Gastrocnemius medialis (tissue), 4 donors: ENCODE measurements at places on chromosomes 11 and 22.
A peak's percentile ranks its signal among the peaks of the same experiment; 100 is the strongest.

DNA sequence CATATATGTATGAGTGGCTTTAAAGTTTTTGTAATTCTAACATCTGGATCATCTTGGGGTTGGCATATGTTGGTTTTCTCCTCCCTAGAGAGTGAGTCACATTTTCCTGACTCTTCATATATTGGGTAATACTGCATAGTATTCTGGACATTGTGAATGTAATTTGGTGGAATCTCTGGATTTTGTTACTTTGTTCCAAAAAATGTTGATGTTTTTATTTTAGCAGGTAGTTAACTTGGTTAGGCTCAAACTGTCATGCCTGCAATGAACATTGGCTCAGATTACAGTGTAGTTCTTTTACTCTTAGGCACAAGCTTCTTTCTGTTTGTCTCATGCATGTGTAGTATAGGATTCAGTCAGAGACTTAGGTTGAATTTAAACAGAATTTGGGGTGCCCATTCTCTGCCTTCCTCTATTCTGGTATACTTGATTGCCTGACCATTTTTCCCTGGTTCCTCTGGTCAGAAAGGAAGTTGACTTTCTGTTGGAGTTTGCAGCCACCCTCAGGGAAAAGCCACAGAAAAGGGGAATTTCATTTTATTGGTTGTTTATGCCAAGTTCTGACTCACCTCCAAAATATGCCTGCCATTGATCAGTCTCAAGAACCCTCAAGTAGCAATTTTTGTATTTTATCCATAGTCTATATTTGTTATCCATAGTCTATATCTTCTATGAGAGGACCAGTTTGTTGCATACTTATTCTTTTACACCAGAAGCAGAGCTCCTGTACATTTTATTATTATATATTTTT lies 151.7 kb downstream of the UVRAG start:
- H3K36me3 ChIP-seq = no peaks in the 10 kb centered on the region
- H3K4me3 ChIP-seq = no peak overlapping the region
- peaks cover 15% of the 10 kb centered on the region for H3K4me1 ChIP-seq
- no peak overlapping the region for H3K27ac ChIP-seq
- H3K27me3 ChIP-seq = no peaks in the 10 kb centered on the region

DNA sequence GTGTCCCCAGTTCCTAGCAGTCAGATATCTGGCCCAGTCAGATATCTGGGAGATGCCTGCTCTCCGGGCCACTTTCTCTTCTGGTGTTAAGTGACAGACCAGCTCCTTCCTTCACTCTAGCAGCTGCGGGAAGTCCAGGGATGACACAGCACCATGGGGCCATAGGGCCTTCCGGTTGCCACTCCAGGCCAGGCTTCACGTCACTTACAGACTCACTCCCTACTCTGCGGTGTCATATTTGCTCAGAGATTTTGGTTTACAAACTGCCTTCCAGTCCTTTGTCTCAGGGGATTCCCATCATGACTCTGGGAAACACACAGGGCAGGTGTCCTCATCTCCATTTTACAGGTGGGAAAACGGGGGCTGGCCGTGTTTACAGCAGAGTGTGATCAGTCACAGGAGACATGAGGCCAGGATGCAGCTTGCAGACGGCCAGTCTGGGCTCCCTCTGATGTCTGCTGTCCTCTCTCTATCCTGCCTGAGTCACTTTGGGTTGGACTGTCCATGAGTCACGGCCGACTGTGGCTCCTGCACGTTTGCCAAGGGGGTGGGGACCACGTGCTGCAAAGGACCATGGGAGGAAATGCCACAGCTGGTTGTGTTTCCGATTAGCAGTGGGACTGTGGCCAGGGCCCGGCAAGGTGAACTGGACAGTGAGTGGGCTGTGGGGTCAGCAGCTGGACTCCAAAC lies 8.2 kb upstream of the TBC1D22A start:
- peak; percentile 96 for DNase-seq
- no peaks in the 10 kb centered on the region for H3K27me3 ChIP-seq

GRCh38 chr11:4704790-4705334 lies 278 bp downstream of the MMP26 start:
- H3K36me3 ChIP-seq = no peaks in the 10 kb centered on the region
- no peak overlapping the region for H3K4me3 ChIP-seq
- H3K27me3 ChIP-seq = no peaks in the 10 kb centered on the region
- peaks cover 11% of the 10 kb centered on the region for H3K4me1 ChIP-seq
- DNase-seq = no peak

DNA sequence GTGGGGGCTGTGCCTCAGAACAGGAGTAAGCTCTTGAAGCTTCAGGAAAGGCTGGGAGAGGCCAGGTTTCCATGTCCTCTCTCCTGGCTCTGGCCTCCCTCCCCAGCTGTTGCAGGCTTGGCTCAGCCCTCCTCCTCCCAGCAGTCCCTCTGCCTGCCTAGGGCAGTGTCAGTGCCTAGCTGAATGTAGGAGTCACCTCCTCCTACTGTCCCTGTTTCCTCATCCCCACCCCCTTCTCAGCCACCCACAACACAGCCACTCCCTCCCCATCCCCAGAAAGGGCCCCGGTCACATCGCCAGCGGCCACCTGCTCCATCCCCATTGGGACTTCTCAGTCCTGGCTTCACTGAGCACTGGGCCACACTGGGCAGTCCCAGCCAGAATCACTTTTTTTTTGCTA lies 2.9 kb upstream of the FBLN1 start:
- peak; percentile 60 for DNase-seq
- no peak overlapping the region for H3K27ac ChIP-seq
- H3K36me3 ChIP-seq = no peaks in the 10 kb centered on the region
- no peak overlapping the region for H3K4me3 ChIP-seq

DNA sequence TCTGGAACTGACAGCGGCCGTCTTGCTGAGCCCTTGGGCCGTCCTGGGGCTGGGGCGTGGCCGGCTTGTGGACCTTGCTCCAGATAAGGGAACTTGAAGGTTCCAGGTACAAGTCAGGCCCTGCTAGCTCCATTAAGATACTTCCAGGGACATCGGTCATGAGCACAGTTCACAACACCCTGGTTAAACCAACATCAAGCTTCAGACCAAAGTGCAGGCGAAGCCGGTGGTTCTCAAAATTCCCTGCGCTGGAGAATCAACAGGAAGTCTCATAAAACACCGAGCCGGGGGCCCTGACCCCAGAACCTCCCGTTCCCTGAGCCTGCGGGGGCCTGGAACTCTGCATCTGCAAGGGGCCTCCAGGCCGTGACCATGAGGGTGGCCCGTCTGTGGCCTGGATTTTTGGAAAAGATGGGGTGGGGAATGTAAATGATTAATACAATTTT lies 1043.8 kb downstream of the BRD1 start:
- no peak overlapping the region for H3K27ac ChIP-seq
- no peak for DNase-seq
- no peaks in the 10 kb centered on the region for H3K27me3 ChIP-seq
- H3K36me3 ChIP-seq = no peaks in the 10 kb centered on the region
- H3K4me1 ChIP-seq = no peaks in the 10 kb centered on the region
